Vagina (tissue), 2 donors: ENCODE measurements at places on chromosomes 1 and 21.

GRCh38 chr1:69414574-69414973, 153.1 kb upstream of the LRRC7 start:
- H3K27ac ChIP-seq, result no peak overlapping the region
- no peaks in the 10 kb centered on the region for H3K27me3 ChIP-seq
- no peaks in the 10 kb centered on the region for H3K36me3 ChIP-seq

DNA sequence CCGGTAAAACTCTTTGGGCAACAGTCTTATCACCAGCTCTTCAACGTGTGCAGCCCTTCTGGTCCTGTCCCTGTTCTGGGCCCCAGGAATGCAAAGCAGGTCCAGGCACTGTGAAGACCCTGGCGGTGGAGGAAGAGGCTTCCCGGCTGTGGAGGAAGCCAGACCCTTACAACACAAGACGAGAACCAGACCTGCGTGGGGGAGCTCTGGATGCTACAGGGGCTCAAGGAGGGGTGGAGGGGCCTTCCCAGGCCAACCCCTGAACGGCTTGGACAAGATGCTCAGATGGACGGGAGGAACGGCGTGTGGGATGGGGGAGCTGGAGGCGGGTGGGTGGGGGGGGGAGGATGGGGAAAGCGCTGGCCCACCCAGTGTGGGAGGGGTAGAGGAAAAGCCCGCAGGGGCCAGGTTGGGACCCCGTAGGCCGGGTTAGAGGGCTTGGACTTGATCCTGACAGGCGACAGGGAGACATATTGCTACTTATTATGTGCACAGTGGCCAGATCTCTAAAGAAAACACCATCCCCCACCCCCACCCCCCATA, 5.1 kb upstream of the OLIG2 start:
- no peak overlapping the region for H3K4me3 ChIP-seq
- peaks cover 32% of the 10 kb centered on the region for H3K4me1 ChIP-seq
- no peak for DNase-seq
- no peak overlapping the region for H3K27ac ChIP-seq
- H3K27me3 ChIP-seq, result peaks cover 28% of the 10 kb centered on the region

- no peak for DNase-seq
- no peak overlapping the region for H3K4me3 ChIP-seq
- no peaks in the 10 kb centered on the region for H3K36me3 ChIP-seq
- H3K27me3 ChIP-seq, result no peaks in the 10 kb centered on the region
- peaks cover 17% of the 10 kb centered on the region for H3K4me1 ChIP-seq
These were observed 2.9 kb upstream of the UBXN10 start for GRCh38 chr1:20183035-20183434.

DNA sequence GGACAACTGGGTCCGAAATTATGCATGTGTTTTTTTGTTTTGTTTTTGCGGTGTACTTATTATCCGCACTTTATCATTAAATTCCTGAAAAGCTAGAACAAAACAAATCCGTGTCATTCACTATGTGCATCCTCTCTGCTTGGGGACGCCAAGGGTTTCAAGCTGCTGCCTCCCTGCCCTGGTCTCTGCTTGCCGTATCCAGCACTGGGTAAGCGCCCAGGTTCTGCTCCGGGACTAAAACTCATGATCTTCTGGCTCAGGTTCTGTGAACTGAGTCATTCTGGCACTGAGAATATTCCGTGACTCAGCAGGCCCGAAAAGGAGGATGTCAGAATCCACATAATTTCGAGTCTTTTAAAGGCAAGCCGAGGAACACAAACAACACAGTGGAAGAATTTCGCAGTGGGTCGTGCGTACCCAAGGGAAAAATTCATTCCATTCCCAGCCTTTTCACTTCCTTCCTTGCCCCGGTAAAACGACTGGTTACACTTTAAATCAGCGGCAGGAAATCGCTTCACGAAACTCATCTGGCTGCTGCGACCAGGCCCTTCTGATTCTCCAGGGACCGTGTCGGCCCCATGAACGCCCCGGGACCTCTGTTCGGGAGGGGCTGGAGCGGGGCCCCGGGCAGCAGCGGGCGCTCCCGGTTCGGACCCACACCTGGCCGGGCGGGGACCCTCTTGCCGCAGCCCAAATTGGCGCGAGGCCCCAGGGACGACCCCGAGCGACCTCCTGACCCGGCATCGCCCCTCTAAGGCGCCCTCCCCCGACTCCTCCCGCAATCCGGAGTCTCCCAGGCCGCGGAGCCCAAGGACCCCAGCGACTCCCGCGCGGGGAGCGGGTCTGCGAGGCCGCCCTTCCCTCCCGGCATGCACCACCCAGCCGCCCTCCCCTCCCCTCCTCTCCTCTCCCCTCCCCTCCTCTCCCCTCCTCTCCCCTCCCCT, 746 bp upstream of the LAMC1 start:
- H3K4me3 ChIP-seq, result peak overlapping the region; percentile 83
- peaks cover 20% of the 10 kb centered on the region for H3K4me1 ChIP-seq
- H3K27me3 ChIP-seq, result no peaks in the 10 kb centered on the region
- no peaks in the 10 kb centered on the region for H3K36me3 ChIP-seq
- peak overlapping the region; percentile 100 for H3K27ac ChIP-seq

- H3K36me3 ChIP-seq, result no peaks in the 10 kb centered on the region
- no peaks in the 10 kb centered on the region for H3K27me3 ChIP-seq
- no peak overlapping the region for H3K4me3 ChIP-seq
- no peak for DNase-seq
- no peak overlapping the region for H3K27ac ChIP-seq
- peaks cover 21% of the 10 kb centered on the region for H3K4me1 ChIP-seq
These were observed 17.7 kb downstream of the PTPRC start for GRCh38 chr1:198656500-198656932.
